ENCODE measurements at places on chromosomes 3 and 15.

DNA sequence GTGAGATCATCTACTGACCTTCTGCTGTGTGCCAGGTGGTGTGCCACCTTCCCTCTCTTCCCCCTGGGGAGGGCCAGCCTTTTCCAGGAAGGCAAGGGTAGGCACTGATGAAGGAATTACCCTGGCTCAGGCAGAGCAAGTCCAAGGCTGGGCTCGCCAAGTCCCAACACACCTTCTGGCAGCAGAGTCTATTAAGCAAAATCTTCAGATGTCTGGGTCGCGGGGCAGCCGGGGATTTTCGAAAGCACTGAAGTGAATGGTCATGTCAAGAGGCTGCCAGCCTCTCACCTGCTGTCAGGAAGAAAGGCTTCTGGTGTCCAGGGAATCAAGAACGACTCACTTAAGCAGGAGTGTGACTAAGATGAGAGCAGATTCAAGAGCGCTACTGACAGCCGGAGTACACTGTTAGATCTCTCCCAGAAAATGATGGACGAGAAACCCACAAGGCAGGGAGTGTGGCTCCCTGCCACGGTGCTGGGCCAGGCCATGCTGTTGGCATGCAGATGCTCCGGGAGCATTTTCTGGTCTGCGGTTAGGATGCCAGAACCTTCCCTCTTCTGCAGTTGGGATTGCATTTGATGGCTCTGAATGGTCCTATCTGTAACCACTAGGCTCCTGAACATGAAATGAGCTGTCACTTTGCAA, 479.8 kb downstream of the SHQ1 start:
- no peak for DNase-seq

DNA sequence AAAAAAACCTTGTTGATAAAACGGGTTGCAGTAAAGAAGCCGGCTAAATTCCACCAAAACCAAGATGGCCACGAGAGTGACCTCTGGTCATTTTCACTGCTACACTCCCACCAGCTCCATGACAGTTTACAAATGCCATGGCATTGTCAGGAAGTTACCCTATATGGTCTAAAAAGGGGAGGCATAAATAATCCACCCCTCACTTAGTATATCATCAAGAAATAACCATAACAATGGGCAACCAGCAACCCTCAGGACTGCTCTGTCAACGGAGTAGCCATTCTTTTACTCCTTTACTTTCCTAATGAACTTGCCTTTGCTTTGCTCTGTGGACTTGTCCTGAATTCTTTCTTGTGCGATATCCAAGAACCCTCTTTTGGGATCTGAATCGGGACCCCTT, 14.4 kb upstream of the CDC25A start:
- no peak for DNase-seq

DNA sequence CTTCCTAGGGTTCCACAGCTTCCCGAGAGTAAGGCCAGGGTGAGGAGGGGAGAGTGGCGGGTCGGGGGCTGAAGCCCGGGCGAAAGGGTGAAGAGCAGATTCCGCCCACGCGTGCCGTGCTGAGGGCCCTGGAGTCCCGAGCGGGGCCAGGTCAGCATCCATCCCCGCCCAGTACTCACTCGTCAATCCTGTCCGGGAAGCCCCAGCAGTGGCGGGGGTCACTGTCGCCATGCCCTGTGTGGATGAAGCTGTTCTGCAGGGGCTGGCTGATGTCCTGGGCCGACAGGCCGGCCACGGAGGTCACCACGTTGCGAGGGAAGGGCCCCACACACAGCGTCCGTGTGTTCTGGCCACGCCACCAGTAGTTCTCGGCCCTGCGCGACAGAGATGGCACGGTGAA, 36.3 kb downstream of the TNK2 start:
- DNase-seq: peak; percentile 22

- DNase-seq: peak; percentile 75
Measured at GRCh38 chr3:14810070-14810791, 8.5 kb upstream of the FGD5 start.
